ENCODE measurements at places on chromosomes 5 and 9.

DNA sequence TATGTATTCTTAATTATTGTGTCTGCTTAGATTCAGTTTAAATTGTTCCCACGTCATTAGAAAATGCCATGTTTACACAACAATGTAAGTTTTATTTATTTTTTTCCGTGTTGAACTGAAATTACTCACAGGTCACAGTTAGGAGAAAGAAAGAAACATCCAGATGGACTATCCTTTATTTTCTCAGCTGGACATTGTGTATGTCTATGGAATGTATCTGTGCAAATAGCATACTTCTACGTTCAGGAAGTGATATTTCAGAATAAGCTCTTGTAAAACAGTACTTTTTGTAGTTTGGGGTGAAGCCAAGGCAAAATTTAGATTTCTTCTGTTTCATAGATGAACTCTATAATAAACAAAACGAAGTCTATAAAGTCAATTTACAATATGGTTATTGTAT lies 249.0 kb upstream of the ZNF608 start:
- DNase-seq = no peak

DNA sequence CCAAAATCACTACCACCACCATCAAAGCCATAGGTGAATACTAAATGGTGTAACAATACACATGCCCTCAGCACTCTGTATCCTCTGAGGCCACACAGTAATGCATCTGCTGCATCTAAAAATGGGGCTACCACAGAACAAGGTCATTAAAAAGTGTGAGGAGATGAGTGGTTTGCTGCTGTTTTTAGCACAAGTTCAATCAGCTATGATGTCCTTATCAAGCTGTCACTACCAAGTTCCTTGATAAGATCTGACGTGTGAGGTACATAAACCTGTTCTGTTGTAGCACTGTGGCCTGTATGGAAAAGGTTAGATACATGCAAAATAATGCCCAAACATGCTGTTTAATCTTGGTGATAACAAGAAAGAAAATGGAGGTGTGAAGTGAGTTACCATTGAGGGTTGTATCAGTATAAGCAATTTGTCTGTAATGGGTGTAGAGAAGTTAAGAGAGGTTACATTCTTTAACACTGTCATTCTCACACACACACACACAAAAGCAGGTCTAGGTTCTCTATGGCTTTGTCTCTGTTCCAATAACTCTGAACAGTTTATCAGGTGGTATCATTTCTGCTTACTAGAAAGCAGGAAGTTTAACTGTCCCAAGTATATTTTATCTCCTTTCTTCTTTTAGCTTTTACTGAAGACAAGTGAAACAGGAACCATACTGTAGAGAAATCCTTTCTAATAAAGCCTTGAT lies 252.9 kb downstream of the CWC27 start:
- no peak for DNase-seq

GRCh38 chr9:30574355-30575151 lies 1809.9 kb upstream of the ACO1 start:
- no peak for DNase-seq

DNA sequence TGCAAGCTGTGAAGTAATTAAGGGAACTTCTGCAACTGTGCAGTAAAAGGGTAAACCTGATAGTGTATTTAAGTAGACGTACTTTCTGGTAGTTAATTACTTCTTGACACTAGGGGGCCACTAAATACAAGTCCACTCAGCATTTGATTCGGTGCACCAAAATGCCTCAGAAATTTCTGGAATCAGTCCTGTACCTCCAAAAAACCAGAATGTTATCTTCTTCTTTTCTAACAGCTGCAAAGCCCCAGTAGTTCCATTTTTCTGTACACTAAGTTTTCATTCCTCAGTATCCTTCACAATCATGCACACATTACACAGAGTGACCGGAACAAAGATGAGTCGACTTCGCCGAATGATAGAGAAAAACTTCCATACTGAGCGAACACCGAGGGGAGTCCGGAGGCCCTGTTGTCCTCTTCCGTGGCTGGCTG lies 484 bp downstream of the GFM2 start:
- DNase-seq = no peak

DNA sequence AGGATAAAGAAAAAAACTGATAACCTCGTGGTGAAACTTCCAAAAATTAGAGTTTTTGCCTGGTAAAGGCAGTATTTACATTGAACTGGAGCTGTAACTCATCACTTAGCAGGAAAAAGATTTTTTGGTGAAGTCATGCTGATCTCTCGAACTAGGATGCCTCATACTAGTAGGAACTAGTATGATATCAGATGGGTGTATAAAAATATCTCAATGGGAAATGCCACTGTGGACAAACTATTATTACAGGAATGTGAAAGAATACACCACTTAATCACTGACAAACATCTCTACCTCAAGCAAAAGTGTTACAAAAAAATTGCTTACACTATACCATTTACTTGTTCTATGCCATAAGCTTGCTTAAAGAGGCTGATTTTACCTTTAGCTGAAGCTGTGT lies 28.4 kb downstream of the RFX3 start:
- no peak for DNase-seq

- DNase-seq = no peak
Observed at GRCh38 chr5:67050125-67050524, 146.5 kb downstream of the CD180 start.

DNA sequence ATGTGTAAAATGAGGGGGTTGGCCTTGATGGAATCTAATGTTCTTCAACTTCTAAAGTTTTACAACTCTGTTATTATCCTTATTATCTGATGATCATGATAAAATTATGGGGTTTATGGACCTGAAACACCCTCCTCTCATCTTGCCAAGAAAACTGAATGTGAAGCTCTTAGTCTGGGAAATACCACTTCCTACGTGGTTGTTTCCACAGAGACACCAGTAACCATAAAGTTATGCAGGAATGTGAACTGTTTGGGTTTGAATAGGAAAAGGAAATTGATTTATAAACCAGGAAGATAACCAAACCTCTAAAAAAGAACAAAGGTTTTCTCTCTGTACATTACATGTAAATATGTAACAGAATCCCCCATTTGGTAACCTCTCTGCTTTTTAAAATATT lies 28.3 kb upstream of the RAI14 start:
- no peak for DNase-seq

- no peak for DNase-seq
Observed at GRCh38 chr9:114014044-114014443, 64.1 kb downstream of the AMBP start.

DNA sequence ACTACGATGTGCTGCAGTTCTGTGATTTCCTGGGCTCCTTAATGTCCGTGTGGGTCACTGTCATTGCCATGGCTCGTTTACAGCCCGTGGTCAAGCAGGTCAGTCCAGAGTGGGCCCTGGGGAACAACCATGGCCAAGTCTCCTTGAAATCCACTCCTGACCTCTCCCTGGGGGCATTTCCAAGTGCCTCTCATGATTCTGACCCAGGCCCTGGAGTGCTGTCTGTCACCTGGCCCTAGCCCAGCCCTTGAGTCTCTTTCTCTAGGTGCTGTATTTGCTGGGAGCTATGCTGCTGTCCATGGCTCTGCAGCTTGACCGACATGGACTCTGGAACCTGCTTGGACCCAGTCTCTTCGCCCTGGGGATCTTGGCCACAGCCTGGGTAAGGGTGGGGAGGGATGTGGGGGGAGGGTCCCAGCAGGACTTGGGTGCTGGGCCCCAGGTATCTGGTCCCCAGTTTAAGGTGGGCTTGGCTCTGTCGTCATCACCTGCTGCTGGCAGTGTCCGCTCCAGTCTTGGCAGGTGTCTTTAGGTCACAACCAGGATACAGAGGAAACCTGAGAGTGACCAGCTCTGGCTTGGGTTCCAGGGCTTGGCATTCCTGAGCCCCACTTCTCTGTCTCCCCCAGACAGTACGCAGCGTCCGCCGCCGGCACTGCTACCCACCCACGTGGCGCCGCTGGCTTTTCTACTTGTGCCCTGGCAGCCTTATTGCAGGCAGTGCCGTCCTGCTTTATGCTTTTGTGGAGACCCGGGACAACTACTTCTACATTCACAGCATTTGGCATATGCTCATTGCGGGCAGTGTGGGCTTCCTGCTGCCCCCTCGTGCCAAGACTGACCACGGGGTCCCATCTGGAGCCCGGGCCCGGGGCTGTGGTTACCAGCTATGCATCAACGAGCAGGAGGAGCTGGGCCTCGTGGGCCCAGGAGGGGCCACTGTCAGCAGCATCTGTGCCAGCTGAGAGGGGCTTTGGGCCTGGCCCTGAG lies 17.0 kb downstream of the OR13J1 start:
- DNase-seq = no peak

DNA sequence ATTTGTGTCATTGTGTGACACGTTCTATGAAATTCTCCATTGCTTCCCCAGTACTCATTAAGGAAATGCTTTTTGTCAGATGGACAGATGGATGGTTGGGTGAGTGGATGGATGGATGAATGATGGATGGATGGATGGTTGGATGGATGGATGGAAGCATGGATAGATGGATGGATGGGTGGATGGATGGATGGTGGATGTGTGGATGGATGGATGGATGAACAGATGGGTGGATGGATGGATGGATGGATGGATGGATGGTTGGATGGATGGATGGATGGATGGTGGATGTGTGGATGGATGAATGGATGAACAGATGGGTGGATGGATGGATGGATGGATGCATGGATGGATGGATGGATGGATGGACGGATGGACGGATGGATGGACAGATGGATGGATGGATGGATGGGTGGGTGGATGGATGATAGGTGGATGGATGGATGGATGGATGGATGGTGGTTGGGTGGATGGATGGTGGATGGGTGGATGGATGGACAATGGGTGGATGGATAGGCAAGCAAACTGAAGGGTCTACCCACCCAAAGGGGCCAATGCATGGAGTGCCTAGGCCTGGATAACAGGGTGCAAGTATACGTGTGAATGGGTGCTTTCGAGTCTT lies 24.0 kb upstream of the GTF3C5 start:
- no peak for DNase-seq
